ENCODE measurements at places on chromosomes 6 and 20. TPM values are rescaled to one million over a fixed set of nuclear protein-coding genes. Genes with fewer than 3 reads are reported as not detected.
A peak's percentile ranks its signal among the peaks of the same experiment; 100 is the strongest.

Gene TSPYL4
- total RNA-seq = 12.3 TPM

Gene ACSS1
- 13.0 TPM for total RNA-seq

Gene CPNE5
- total RNA-seq = not detected

Gene CCN6
- total RNA-seq = not detected

Gene MYH7B
- 0.10 TPM for total RNA-seq

Gene SNAP91
- not detected for total RNA-seq

Gene TTK
- total RNA-seq = 82.2 TPM

Gene LY6G6C
- total RNA-seq = not detected

Gene C2
- 1.2 TPM for total RNA-seq

DNA sequence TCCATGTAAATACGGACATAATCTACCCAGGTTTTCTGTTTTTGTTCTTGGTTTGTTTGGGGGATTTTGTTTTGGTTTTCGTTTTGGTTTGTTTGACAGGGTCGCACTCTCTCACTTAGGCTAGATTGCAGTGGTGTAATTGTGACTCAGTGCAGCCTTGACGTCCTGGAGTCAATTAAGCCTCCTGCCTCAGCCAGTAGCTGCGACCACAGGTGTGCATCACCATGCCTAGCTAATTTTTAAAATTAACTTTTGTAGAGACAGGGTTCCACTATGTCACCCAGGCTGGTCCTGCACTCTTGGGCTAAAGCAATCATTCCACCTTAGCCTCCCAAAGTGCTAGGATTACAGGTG lies 37.8 kb upstream of the EYA4 start:
- no peak for DNase-seq

DNA sequence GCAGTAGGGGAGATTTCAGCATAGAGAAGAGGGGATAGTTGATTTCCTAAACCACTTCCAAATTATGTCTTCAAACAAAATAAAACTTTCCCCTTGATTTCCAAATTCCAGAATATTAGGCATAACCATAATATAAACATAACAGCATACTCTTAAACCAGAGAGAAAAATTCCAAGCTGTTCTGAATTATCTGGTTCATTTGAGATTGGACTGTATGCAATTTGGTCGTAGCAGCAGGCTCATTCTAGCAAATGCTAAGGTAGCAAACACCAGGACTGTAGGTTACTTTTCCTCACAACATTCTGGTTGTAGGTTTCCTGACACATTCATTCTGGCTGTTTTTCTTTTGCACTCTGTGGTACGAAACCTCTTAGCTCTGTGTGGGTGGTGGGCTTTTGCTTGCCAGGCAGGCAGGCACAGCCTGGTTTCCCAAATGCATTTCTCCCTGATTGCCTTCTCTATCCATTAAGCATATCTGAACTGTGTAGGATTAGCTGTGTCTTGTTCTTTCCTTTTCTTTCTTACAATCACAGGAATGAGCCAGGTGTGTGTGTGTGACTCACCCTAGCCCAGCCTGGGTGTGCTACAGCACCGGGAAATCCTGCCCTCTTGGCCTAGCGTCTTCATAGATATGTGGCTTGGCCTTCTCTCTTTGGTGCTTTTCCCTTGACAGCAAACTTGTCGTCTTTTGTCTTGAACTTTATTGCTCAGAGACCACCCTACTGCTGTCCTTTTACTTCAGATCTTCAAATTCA lies 77.1 kb downstream of the JARID2 start:
- DNase-seq = no peak

DNA sequence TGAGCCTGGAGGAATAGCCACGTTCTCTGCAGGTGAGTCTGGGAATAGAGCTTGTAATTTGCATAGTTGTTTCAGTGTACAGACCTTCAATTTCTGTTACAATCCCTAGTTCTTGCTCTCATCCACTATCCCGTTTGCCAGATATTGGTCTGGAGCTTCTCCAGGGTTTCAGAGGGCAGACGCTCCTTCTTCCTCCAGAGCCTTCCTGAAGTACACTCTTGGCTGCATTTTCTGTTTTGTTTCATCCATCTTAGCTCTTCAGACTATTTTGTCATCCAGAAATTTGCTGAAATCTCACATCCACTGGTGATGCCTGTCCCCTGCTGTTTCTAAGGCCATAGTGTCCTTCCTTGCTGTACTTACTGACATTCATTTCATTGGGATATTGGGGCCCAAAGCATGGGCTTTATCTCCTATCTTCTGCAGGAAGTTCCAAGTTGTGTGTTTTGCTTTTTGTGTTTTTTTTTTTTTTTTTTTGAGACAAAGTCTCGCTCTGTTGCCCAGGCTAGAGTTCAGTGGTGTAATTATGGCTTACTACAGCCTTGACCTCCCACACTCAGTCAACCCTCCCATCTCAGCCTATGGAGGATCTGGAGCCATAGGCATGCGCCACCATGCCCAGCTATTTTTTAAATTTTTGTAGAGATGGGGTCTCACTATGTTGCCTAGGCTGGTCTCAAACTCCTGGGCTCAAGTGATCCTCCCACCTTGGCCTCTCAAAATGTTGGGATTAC lies 18.7 kb downstream of the CDS2 start:
- no peak for DNase-seq

GRCh38 chr6:130503146-130503545 lies 137.3 kb downstream of the TMEM200A start:
- DNase-seq = no peak

DNA sequence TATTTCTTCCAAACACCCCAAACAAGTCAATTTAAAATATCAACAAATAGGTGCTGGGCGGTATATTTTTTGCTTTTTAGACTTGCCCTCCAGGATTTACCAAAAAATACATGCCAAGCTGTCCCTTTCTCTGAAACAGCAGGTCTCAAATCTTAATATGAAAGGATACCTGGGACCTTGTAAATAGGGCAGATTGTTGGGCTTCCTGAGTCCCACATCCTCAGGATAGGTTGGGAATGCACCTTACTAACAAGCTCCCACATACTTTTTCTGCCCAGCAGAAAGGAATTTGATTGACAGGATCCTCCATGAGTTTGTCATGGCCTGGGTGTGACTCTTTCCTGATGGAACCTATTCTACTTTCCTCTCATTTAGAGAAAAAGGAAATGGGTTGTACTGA lies 4.9 kb upstream of the SLC24A3 start:
- DNase-seq = no peak

DNA sequence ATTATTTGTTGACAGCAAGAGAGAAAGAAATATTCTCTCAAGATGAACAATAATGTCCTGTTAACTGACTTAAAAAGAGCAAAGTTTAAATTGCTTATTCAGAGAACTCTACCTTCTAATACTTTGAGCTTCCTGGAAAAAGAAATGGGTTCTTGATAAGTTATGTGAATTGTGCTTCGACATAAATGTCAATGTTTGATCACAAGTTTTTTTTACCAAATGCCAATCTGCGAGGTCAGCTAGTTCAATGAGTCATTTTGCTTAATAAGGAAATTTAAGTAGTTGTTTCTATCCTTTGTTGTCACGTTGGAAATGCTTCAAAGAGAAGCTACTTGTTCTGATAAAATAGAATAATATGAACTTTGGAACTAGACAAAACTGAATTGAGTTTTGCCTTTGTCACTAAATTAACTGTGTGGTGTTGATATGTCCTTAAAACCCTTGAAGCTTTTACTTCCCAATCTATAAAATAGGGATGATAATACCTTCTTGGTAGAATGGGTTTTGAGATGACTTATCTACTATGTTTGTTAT lies 642.1 kb upstream of the FLRT3 start:
- DNase-seq = no peak

- no peak for DNase-seq
Measured at GRCh38 chr6:151647976-151648639, 154.3 kb downstream of the CCDC170 start.

DNA sequence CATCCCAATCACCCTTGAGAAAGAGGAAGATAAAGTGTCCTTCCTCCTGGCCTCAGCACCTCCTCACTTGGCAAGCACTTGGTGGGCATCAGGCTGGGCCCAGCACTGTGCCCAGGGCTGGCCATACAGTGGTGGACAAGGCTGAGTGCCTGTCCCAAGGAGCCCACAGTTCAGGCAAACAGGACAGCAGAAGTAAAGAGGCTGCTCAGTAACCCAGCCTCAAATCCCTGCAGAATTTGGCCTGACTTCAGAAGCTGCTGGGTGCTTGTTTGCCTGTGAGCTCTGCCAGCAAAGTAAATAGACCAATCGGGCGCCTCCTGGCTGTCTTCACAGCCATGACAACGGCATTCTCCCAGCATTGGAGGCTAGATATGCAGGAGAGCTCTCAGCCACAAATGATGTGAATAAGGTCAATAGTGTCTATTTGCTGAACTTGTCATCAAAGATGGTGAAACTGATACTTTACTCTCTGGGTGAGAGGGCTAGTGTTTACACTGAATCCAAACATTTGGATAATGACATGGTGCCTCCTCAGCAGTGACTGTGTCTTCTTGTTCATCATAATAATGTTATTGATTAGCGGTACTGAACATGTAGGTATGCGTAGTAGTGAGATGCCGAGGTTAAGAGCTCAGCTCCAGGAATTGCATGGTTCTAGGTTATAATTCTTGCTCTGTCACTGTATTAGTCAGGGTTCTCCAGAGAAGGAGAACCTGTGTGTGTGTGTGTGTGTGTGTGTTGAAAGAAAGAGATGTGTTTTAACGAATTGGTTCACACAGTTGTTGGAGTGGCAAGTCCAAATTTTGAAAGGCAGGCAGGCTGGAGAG lies 36.9 kb upstream of the FANCE start:
- no peak for DNase-seq

- peak; percentile 22 for DNase-seq
Measured at GRCh38 chr6:5936140-5936539, 70.6 kb downstream of the NRN1 start.

DNA sequence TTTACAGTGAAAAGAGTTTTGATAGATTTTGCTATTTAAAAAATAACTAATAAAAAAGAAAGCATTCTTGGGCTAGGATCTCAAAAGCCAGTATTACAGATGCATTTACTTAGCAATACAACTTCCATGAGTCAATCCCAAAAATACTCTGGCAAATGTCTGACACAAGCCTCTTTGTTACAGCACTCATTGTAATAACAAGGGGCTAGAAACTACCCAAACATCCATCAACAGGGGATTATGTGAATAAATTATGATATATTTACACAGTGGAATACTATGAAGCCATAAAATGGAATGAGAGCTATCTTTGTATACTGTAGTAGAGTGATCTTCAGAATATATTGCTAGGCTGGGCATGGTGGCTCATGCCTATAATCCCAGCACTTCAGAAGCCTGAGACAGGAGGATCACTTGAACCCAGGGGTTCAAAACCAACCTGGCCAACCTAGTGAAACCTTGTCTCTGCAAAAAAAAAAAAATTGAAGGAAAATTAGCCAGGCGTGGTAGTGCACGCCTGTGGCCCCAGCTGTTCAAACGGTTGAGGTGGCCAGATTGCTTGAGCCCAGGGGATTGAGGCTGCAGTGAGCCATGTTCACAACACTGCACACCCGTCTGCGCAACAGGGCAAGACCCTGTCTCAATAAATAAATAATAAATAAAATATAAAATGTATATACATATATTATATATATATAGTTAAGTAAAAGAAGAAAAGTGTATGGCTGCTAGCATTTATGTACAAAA lies 34.7 kb upstream of the TOP1 start:
- peak; percentile 55 for DNase-seq

- DNase-seq = peak; percentile 48
Measured at GRCh38 chr6:150409576-150410066, 40.8 kb downstream of the IYD start.

DNA sequence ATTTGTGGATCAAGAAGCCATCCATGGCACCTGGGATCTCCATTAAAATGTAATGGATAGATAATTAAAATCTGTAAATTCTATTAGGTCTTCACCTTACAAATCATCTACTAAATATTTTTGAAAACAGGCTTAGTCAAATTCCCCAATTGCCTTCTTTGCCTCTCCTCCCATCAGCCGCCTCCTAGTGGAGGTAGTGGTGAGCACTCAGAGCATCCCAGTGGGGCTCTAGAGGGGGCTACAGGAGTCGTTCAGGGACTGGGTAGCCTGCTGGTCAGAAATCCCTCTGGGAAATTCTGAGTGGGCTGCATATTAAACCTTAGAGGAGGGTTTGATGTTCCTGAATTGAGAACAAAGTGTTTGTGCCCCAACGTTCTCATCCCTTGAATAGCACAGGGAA lies 20.8 kb upstream of the PAX1 start:
- DNase-seq = no peak

All from SJCRH30 (cell line).